Naive thymus-derived CD8-positive, alpha-beta T cell (primary cell): ENCODE measurements at places on chromosomes 4 and X.

DNA sequence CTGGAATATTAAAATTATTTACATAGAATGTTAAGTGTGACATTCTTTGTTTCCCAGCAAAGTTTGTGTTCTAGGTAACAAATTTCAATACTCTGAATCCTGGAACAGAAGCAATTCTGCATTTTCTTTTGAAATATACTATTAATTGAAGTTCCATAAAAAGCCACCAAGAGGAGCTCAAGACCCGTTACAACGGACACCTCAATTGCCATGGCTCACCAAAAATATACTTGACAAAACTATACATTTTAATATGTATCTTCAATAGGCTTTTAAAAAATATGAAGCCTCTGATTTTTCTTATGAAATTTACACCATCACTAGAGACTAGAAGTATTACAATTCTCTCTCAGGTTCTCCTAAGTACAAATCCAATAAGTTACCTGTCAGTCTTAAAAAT is 111.4 kb downstream of the NYX start:
- DNase-seq, result no peak

DNA sequence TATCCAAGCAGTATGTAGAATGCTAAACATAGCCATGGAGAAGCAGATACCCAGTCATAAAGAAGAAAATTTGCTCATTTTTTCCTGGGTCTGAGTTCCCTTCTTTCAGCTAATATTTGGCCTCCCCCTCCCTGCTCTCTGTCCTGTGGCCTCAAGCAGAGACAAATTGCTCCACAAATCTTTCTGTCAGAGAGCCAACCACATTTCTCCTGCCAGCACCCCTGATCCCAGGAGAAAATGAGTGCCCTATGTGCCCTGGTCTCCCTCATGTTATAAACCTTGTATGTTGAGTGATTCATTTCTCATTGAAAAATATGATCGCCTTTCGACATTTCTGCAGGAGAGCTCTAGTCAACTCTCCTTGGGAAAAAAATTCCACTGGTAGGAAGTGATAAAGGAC is 82.0 kb downstream of the TMEM156 start:
- no peak for DNase-seq

DNA sequence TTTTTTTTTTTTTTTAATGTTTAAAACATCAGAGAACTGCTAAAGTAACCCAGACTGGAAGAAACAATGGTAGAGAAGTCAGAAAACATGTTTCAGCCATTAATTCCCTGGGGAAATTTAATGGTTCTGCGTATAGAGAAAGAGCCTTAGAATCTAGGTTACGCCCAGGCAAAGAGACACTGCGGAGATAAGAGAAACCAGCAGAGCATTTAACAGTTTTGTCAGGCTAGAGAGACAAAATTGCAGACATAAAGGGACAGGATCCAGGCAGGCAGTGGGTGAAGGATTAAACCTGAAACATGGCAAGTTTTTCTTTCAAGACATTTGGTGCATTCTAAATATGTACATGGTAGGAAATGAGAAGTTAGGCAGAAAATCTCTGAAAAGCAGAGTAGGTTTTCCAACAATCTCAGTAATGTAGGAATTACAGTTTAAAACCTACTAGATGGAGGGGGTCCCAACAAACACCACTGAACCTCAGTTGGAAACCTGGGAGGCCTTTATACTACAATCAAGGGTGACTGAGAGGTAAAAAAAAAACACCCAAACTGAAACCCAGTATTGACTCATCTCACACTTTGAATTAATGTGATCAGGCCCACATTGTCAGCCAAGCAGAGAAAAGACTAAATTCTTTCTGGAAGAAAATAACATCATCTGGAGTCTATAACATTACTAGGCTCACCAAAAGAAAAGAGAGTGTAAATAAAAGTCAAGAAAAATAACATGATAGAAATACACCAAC is 254.2 kb upstream of the NWD2 start:
- no peak for DNase-seq

DNA sequence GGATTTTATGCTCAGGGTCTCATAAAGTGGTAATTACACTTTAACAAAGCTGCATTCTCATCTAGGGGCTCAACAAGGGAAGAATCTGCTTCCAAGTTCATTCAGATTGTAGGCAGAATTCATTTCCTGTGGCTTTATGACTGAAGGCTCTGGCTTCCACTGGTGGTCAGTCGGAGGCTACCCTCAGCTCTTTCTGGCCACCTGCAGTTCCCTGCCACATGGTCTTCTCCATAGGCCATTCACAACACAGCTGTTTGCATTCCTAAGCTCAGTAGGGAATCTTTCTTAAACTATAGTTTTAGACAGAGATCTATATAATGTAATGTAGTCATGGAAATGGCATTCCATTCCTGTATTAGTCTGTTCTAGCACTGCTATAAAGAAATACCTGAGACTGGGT is 973.0 kb upstream of the SLIT2 start:
- DNase-seq, result no peak

GRCh38 chr4:165662341-165662740 is 210.7 kb upstream of the TLL1 start:
- no peak for DNase-seq

- DNase-seq, result peak; percentile 45
Observed at GRCh38 chrX:139932073-139932900, 566 bp downstream of the ATP11C start.

- no peak for DNase-seq
Observed at GRCh38 chrX:27889878-27890277, 82.1 kb downstream of the MAGEB10 start.
